ENCODE measurements at places on chromosomes 16 and 17. TPM values are rescaled to one million over a fixed set of nuclear protein-coding genes. Genes with fewer than 3 reads are reported as not detected.

The ANKRD40CL gene
- not detected for total RNA-seq

The SMURF2 gene
- total RNA-seq: 39.6 TPM

The GFAP gene
- not detected for total RNA-seq

The LRRC37A gene
- total RNA-seq: 3.3 TPM

The ZMYND15 gene
- 13.3 TPM for total RNA-seq

The TMIGD1 gene
- total RNA-seq: not detected

The SYNGR3 gene
- 0.24 TPM for total RNA-seq

The CCL14 gene
- total RNA-seq: 20.7 TPM

The SIRT7 gene
- total RNA-seq: 32.8 TPM

The FAM83G gene
- total RNA-seq: 5.8 TPM

The MT1F gene
- total RNA-seq: 12.6 TPM

The ETV4 gene
- total RNA-seq: 2.2 TPM

The MYH13 gene
- total RNA-seq: not detected

The HAS3 gene
- total RNA-seq: 12.6 TPM

The SCARF1 gene
- 37.4 TPM for total RNA-seq

The SDR42E2 gene
- 0.24 TPM for total RNA-seq

The LGALS9B gene
- total RNA-seq: not detected

The ABCA8 gene
- 38.3 TPM for total RNA-seq

The FBXO39 gene
- not detected for total RNA-seq

The CD7 gene
- 7.1 TPM for total RNA-seq

The PIMREG gene
- total RNA-seq: 0.62 TPM

The CHD9NB gene
- total RNA-seq: 12.4 TPM

The IGSF6 gene
- total RNA-seq: 103 TPM

The STAT3 gene
- 278 TPM for total RNA-seq

The MAF gene
- 60.0 TPM for total RNA-seq

The CFAP119 gene
- 11.1 TPM for total RNA-seq

The KCNAB3 gene
- total RNA-seq: 5.2 TPM

The CD300E gene
- total RNA-seq: 7.3 TPM

The TBC1D3H gene
- not detected for total RNA-seq

The PPP1R27 gene
- total RNA-seq: not detected
